Activated T-cell treated with anti-CD3 and anti-CD28 coated beads for 24 hours (primary cell): ENCODE measurements at places on chromosomes 16 and 17.

DNA sequence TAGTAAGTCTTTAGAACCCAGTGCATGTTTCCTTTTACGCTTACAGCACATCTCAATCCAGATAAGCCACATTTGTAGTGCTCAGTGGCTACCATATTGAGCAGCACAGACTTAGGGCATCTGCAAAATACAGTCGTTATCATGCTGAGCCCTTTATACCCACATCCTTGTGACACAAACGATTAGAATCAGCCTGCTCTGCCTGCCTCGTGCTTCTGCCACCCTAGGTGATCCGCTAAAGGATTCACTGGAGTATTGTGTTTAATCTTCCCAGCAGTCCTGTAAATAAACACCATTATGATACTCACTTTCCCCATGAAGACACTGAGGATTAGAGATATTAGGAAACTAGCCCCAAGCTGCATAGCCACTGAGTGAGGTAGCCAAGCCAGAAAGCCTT, 51.3 kb upstream of the FA2H start:
- DNase-seq = no peak

DNA sequence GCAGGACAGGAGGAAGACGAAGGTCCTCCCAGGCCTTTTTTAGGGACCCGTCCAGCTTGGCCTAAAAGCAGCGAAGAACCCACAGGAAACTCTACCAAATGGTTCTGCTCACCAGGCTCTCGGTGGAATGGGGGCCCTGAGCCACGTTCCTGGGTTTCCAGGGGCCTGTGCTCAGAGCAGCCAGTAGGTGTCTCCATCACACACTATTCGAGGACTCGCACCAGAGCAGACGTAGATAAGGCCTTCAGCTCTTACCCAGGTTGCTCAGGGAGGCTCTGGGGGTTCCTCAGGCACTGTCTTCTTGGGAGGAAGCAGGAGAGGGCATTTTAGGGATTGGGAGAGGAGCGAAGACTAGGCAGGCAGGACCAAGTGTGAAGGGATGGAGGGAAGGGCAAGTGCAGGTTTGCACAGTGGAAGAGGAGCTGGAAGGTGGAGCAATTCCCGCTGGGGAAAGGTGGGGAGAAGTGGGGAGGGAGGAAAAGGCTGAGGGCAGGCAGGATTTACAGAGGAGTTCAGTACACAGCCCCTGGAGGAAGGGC, 157.1 kb downstream of the RGS9 start:
- DNase-seq = peak; percentile 58

GRCh38 chr16:86199871-86200695, 301.1 kb downstream of the IRF8 start:
- no peak for DNase-seq

DNA sequence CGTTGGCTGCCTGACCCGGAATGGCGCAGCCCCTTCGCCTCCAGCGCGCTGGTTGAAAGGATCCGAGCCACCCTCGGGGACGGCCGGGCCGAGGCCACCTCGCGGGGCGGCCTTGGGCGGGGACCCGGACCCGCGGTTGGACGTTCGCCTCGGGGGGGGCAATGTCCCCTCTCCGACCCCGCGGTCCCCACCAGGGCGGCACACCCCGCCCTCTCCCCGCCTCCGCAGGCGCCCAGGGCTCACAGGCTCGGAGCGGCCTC, 1.0 kb upstream of the SOX8 start:
- no peak for DNase-seq

GRCh38 chr16:8959921-8960787, 3.6 kb downstream of the USP7 start:
- DNase-seq = no peak

DNA sequence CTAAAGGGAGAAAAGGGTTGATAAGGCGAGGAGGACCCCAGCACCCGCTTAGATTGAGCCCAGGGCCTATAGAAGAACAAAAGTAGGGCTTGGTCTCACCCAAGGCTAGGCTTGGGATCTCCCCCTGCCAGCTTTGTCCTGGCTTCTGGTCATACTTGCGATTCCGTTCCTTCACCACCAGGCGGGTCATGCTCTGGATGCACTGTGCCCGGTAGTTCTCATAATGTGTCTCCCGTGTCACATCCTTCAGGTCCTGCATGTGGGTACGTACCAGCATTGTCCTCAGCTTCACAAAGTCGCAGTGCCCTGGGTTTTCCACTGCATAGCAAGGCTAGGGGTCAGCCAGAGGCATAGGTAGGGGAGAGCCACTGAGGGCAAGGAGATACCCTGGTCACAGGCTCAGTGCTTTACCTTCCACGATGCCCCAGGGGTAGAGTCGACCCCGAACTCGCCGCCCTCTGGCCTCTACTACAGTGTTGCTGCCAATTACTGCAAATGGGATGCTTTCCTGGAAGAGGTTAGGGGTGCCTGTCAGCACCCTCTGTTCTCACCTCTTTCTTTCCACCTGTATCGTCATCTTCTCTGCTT, 6.5 kb upstream of the MTMR4 start:
- no peak for DNase-seq

DNA sequence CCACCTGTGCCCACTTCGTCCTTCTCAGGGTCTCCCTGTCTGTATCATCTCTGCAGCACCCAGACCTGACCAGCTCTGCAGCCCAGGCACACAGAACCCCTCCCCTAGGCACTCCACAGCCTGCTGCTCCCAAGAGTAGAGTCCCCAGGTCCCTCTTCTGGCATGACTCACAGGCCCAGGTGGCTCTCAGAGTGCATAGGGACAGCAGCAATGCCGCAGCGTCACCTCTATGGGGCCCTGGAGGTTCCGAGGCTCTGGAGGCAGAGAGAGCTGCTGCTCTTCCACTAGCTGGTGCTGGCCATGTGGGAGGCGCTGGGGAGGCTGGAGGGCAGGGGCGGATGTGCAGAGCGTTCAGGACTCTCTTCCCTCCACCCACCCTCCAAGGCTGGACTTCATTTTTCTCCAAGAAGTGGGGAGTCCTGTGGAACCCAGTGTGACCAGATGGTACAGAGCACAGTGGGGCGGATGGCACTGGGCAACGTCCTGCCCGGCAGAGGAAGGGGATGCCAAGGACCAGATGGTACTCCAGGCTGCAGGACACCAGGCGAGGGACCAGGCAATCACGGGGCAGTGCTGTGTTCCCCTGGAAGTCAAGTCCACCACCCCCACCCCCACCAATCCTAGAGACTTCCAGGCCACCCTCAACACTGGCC, 151.7 kb downstream of the RBFOX3 start:
- no peak for DNase-seq

- no peak for DNase-seq
Observed at GRCh38 chr16:72517154-72517553, 345.2 kb upstream of the PMFBP1 start.
